Activated CD4-positive, alpha-beta T cell treated with anti-CD3 and anti-CD28 coated beads, Interleukin-2, amount 10 ng/mL, durations not matched to agents 24 days and 14 days (primary cell): ENCODE measurements at places on chromosomes 2 and 18. TPM values are rescaled to one million over a fixed set of nuclear protein-coding genes. Genes with fewer than 3 reads are reported as not detected.

- H3K4me3 ChIP-seq, result peak overlapping the region; percentile 70
- no peaks in the 10 kb centered on the region for H3K27me3 ChIP-seq
- DNase-seq, result peak; percentile 78
- H3K4me1 ChIP-seq, result peaks cover 74% of the 10 kb centered on the region
Measured at GRCh38 chr2:68762665-68763064, 28.1 kb downstream of the ARHGAP25 start.

DNA sequence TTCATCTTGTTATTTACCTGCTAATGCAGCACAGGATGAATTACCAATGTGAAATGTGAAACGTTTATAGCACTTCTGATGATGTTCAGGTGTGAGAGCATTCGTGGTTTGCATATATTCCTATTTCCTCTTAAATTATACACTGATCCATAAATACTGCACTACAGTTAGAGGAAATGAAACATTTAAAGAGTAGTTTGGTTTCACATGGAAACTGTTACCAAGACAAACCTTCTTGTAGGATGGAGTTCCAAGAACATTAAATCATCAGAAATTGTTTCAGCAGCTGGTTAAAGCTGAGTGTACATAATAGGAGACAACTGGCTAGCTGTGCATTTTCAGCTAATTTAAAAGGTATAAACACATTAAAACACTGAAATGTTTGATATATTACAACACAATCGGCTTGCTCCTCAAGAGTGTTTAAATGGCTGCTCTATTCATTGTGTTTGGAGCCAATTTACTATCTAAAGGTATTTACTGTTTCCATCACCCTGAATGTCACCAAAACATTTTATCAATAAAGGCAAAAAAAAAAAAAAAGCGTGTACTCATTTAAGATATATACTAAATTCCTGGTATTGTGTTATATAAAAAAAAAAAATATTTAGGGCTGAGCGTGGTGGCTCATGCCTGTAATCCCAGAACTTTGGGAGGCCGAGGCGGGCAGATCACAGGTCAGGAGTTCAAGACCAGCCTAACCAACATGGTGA lies 100.6 kb downstream of the DYM start:
- H3K4me1 ChIP-seq, result peaks cover 13% of the 10 kb centered on the region
- H3K27ac ChIP-seq, result peak overlapping the region; percentile 32
- peaks cover 17% of the 10 kb centered on the region for H3K36me3 ChIP-seq

DNA sequence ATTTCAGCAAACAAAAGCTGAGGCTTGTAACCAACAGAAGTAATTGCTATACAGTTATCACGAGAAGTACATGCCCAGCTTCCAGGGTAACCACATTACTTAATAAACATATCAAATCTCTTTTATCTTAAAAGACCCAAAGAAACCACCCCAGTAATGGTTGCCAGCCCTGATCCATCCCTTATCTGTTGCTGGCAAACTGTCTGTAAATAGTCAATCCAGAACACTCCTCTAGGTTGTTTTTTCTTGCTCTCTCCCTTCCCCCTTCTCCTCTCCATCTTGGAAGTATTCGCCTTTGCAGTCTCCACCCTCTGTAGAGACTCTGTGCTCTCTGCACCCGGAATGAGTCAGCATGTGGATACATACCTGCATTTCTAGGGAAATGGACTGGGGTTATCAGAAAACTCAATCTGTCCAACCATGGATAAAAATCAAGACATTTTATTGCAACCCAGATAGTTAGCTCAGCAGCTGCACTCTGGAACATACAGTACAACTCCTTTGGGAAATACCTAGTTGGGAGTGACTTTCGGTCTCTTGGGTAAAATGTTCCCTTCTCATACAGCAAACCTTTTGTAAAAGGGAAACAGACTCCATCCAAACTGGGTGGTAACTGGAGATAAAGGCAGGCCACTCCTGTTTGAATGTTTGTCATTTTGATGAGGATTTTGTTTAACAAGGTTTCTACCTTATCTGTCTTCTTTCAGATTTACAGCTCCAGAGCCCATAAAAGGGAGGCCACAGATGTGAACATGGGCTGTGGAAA lies 123.5 kb upstream of the FOSL2 start:
- no peak for DNase-seq
- H3K36me3 ChIP-seq, result peaks cover 19% of the 10 kb centered on the region

DNA sequence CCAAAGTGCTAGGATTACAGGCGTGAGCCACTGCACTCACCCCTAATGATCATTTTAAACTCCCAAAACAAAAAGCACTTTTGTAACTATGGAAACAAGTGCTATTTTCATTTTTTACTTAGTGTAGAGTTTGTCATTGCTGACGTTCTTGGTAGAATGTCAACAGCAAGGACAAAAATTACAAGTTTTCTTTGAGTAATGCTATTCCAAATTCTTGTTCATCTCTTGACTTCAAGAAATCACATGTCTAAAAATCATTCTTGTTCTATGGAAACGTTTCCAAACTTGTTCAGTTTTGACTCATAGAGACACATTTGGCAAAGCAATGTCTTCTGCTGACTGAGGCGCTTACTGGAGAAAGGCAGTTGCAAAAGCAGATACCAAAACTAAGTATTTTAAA lies 82.6 kb downstream of the MBP start:
- no peak overlapping the region for H3K4me3 ChIP-seq
- peaks cover 30% of the 10 kb centered on the region for H3K4me1 ChIP-seq
- DNase-seq, result no peak
- peaks cover 27% of the 10 kb centered on the region for H3K36me3 ChIP-seq
- H3K27me3 ChIP-seq, result no peaks in the 10 kb centered on the region

GRCh38 chr2:33122726-33123125 lies 176.0 kb downstream of the LTBP1 start:
- no peaks in the 10 kb centered on the region for H3K4me1 ChIP-seq
- peaks cover 7% of the 10 kb centered on the region for H3K27me3 ChIP-seq
- no peak overlapping the region for H3K27ac ChIP-seq
- no peaks in the 10 kb centered on the region for H3K36me3 ChIP-seq
- no peak overlapping the region for H3K4me3 ChIP-seq

DNA sequence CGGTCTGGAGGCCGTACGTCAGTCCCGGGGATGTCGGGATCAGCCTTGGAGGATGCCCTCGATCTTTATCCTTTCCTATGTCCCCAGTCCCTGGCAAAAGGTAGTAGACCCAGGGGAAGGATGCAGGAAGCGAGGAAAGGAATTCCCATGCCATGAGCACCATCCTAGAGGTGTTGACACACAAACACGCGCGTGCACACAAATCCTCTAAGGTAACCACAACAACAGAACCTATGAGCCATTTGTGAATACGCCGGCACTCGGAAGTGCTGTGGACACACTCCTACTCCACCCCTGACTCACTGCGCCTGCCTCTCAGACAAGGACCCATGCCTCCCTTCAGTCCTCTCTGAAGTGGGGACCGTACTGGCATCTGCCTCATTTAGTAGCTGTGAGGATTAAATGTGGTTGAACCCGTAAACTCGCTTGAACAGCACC lies 11.3 kb upstream of the MLPH start:
- H3K27ac ChIP-seq, result peak overlapping the region; percentile 76
- peaks cover 14% of the 10 kb centered on the region for H3K4me1 ChIP-seq
- H3K4me3 ChIP-seq, result peak overlapping the region; percentile 77
- no peaks in the 10 kb centered on the region for H3K36me3 ChIP-seq
- peaks cover 34% of the 10 kb centered on the region for H3K27me3 ChIP-seq

GRCh38 chr2:133843551-133843950 lies 275.3 kb upstream of the NCKAP5 start:
- H3K27ac ChIP-seq, result no peak overlapping the region
- no peak overlapping the region for H3K4me3 ChIP-seq
- H3K27me3 ChIP-seq, result peaks cover 3% of the 10 kb centered on the region
- no peaks in the 10 kb centered on the region for H3K36me3 ChIP-seq

- H3K4me3 ChIP-seq, result peak overlapping the region; percentile 99
- H3K4me1 ChIP-seq, result peaks cover 37% of the 10 kb centered on the region
- H3K27ac ChIP-seq, result peak overlapping the region; percentile 96
- peaks cover 53% of the 10 kb centered on the region for H3K36me3 ChIP-seq
- peaks cover 2% of the 10 kb centered on the region for H3K27me3 ChIP-seq
Measured at GRCh38 chr2:218270721-218271486, 585 bp downstream of the PNKD start.

GRCh38 chr2:239944694-239945551 lies 80.2 kb downstream of the NDUFA10 start:
- no peaks in the 10 kb centered on the region for H3K36me3 ChIP-seq
- DNase-seq, result peak; percentile 84

DNA sequence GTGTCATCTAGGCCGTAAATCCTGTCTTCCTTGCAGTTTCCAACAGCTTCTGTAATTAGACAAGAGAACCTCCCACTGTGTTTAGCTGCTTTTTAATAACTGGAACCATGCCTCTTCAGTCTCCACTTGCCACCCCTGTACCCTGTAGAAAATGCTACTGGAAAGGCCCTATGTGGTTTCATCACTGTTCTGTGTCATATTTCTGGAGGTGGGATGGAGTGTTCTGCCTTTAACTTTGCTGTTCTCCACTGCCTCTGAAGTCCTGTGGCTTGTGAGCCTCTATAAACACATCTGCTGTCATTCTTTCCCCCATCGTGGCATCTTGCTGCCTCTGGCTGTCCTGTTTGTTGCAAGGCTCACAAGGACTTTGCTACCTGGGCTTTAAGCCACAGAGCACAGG lies 17.9 kb downstream of the MGAT5 start:
- H3K36me3 ChIP-seq, result peaks cover 23% of the 10 kb centered on the region
- no peak overlapping the region for H3K27ac ChIP-seq
- H3K4me1 ChIP-seq, result peaks cover 29% of the 10 kb centered on the region
- H3K27me3 ChIP-seq, result no peaks in the 10 kb centered on the region
- DNase-seq, result no peak

DNA sequence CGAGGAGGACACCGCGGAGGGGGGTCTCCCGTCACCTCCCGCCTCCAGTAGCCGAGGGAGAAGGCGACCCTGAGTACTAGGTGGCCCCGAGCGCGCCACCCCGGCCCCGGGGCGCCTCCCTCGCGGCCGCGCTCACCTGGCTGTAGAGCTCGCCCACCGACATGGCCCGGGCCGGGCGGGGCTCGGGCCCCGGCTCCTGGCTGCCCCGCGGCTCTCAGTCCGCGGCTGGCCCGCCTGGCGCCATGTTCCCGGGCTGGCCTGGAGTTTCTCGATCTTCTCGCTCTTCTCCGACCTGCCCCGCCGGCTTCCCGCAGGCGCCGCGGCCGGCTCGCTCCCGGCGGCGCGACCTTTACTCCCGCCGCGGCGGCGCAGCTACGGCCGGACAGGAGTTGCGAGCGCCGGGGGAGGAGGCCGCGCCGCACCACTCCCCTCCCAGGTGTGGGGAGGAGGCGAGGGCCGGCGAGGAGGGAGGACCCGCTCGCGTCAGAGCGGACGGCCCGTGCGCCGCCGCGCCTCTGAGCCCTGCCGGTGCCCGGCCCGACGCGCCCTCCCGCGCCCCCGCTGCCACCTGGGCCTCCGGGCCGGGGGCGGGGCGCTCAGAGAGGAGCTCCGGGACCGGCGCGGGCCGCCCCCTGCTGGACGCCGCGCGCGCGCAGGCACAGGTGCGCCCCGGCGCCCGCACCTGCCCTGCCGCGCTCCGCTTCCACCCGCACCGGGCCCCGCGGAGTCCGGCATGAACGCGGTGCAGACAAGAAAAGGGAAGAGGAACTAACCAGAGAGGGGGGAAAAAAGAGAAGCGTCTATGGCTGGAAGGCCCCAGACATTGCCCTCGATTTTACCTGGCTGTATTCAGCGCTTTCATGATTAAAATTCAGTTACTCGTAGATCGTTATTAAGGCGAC lies at the start of gene MYO5B:
Gene MYO5B, minus strand, starts transcription at position 517 of the 902 bp plus-strand sequence. Its CDS starts 354 bp downstream, at position 163.
- H3K4me1 ChIP-seq, result peaks cover 4% of the 10 kb centered on the region
- no peaks in the 10 kb centered on the region for H3K36me3 ChIP-seq

DNA sequence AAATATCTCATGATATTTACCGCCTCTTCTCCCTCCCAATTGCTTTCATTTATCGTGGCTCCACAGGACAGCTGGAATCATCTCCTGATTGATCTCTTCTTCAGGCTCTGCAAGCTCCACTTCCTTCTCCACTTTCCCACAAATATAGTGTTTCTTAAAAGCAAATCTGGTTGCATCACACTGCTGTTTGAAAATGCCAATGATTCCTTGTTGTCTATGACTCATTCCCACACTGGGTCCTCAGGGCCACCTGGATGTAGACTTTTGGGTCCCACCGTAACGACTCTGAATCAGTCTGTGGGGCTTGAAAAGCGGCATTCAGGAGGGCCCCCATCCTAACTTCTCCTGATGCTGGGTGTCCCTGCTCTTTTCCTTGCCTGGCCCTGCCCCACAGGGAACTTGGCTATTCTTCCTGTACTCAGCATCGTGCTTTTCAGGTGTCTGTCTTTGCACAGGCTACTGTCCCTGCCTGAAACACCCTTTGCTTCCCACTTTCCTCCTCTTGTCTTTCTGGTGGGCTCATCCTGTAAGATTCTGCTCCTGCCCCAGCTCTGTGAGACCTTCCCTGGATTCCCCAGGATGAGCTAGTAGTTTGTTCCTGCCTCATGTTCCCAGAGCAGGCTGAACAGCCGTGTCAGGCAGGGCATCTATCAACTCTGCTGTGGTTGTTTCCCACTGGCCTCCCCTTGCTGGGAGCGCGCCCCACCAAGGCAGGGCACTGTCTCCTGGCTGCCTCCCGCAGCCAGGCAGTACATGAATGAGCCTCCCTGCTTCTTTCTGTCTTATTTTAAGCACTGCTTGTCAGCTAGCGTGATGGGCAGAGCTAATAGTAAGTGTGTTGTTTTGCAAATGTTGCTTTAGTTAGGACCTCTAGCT lies 111.9 kb downstream of the KCTD1 start:
- H3K36me3 ChIP-seq, result no peaks in the 10 kb centered on the region
- no peak overlapping the region for H3K4me3 ChIP-seq
- no peak for DNase-seq
- H3K27me3 ChIP-seq, result peaks cover 9% of the 10 kb centered on the region

NRP2 gene
- total RNA-seq, result 61.0 and 64.4 TPM in 2 replicates

PAX8 gene
- total RNA-seq, result 0.45 and 0.77 TPM in 2 replicates

PLCL1 gene
- 0.45 and 0.63 TPM in 2 replicates for total RNA-seq

PECR gene
- 13.1 and 15.3 TPM in 2 replicates for total RNA-seq

EFHD1 gene
- total RNA-seq, result 0.31 and 0.49 TPM in 2 replicates

C2orf80 gene
- not detected in 2 replicates for total RNA-seq

APCDD1 gene
- not detected in 2 replicates for total RNA-seq
